Hematopoietic multipotent progenitor cell treated with erythropoietin and hydrocortisone succinate and interleukin-3 and kit ligand, for 17 days (in vitro differentiated cells): ENCODE measurements at places on chromosomes 1 and 21.

DNA sequence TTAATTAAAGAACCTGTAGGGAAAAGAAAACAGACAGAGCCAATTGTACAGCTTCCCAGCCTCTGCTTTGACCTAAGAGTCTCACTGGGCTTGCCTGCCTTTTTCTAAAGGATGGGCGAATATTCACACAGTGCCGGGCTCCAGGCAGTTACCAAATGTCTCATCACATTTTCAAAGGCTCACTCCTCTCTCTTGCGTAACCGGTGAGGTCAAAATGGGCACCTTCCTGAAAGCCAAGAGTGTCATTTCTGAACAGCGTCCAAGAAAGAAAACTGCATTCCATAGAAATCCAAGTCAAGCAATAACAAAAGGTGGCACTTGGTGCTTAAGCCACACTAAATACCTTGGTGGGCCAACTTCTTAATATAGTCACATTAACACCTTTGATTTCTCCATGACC is 710 bp upstream of the PALMD start:
- DNase-seq: no peak

DNA sequence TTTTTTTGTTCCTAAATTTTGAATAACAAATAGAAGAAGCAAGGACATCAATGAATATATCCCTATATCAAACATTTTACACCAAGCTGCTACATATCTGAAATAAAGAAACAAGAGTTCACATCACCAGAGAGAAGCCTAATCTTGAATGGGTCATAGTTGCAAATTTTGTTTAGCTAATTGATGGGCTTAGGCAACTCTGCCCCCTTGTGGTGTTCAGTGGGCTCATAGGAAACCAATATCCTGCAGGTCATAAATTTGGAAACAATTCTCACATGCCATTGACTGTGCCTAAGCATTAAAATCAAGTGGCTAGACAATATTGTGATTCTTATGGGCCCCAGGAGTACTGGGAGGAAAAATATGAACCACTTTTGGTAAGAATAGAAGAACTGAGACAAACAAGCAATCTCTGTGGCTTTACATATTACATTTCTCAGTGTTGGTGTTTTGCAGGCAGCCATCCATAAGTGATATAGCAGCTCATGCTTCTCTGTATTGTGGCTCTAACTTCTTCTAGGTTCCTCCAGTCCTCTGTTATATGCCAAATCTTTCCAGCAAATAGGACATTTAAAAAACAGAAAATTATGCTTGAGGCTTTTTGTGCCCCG is 1262.8 kb upstream of the PRMT6 start:
- DNase-seq: no peak

- no peak for DNase-seq
Measured at GRCh38 chr1:19262047-19262446, 10.4 kb downstream of the MRTO4 start.

DNA sequence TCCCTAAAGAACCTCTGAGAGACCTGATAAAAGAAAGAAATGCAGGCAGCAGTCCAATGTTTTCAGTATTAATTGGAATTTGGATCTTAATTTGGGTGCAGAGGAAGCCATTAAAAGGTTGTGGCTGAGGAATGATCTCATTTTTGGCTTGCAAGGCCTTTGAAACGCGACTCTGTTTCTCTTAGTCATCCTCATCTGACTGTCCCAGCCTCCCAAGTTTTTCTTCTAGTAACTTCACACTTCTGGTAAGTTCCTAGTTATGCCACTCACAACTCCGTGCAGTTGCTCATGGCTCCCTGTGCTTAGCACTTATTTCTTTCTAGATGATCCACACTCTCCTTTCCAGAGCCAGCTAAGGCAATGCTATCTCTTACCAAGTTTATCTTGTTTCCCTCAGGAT is 147.4 kb upstream of the USP24 start:
- no peak for DNase-seq

DNA sequence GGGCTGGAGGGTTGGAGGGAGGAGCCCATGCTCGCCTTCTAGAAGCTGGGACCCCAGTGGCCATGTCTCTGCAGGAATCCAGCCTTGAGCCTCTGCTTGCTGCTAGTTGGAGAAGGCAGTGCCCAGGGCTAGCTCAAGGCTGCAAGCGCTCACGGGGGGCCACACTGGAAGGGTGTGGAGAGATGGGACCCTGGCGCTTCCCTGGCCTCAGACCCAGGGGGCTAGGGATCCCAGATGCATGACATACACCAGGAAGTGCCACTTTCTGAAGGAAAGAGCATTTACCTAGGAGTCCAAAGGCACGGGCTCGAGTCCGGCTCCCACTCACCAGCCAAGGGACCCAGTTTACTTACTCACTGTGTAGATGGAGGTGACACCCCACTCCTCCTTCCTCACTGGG is 32.6 kb downstream of the NENF start:
- no peak for DNase-seq

DNA sequence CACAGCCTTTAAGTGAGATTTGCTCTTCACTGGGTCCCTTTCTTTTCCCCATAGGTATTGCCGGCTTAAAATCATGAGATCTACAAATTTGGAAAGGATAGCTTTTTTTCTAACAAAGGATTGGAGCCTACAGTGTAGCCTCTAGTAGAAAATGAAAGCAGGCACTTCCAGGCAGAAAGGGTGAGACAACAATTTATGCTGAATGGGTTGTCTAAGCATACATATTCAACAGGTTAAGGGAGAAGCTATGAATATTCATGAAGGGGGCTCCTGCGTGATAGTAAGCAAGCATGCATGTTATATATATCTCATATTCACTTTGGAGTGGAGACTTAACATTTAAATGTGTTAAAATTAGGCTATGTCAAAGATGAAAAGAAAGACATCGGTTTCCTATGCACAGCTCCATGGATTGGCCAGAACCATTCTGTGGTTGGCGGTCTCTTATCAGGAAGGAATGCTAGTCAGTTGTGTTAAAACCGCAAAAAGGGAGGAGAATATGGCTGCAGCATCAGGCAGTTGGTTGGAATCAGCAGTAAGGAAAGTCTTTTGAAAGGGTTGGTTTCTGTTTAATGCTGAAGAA is 66.0 kb downstream of the VCAM1 start:
- DNase-seq: no peak

GRCh38 chr1:28775121-28775942 is 36.6 kb upstream of the OPRD1 start:
- DNase-seq: peak; percentile 46

- DNase-seq: peak; percentile 16
Measured at GRCh38 chr1:193062698-193063463, 3.5 kb downstream of the RO60 start.

DNA sequence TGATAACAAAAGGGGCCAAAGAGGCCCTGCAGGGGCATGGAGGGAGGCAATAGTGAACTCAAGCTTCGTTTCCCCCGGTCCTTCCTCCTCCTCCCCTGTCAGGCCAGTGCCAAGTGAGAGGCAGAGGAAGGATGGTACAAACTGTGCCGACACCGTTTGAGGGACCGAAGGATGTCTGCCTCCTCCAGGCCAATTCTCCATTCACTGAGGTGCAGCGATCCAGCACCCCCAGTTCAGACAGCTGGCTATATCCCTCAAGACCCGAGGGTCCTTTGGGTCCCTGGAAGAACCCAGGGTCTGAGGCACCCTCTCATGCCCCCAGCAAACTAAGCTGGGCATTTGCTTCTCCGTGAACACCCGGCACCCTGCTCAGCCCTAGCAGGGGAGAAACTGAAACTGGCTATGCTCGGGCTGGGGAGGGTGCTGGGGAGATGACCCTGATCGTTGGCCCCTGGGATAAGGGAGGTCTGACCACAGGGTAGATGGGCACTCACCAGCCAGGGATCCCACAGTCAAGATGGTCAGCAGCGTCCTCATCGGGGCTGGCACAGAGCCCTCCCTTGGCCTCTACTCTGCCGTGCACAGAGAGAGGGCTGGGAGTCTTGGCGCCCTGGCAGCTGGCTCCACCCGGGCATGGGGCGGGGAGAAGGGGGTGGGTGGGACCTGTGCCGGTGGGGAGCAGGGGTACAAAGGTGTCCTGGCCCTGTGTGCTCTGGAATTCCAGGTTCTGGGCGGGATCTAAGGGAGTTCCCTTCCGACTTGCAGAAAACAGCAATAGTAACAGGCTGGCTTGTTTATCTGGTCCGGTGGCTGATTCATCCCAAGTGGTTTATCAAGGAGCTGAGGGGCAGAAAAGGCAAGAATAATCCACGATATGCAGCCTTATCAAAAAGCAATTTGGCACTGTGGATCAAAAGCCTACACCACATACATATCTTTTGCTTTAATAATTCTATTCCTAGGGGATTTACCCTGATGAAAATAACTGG is at the start of gene IL22RA1:
Gene IL22RA1, minus strand, starts transcription at position 595 of the 989 bp plus-strand sequence. Its CDS starts 58 bp downstream, at position 537.
- DNase-seq: no peak

DNA sequence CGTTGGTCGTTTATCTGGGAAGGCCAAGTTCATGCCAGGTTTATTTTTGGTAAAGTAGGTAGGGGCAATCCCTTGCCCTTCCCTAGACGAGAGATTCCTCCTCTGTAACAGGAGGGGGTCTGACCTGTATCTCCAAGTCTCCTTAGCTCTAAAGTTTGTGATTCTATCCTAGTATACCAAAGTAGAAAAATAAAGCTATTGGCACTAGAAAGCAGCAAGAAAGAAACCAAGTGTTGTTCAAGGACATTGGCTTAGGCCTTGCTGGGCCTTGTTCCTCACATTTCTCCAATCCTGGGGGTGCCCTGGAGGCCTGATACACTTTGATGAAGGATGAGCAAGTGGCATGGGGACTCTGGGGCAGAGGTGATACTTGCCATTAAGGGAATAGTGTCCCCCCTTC is 814 bp downstream of the MTARC2 start:
- no peak for DNase-seq

- no peak for DNase-seq
Measured at GRCh38 chr1:75423616-75424015, 187.3 kb downstream of the SLC44A5 start.

DNA sequence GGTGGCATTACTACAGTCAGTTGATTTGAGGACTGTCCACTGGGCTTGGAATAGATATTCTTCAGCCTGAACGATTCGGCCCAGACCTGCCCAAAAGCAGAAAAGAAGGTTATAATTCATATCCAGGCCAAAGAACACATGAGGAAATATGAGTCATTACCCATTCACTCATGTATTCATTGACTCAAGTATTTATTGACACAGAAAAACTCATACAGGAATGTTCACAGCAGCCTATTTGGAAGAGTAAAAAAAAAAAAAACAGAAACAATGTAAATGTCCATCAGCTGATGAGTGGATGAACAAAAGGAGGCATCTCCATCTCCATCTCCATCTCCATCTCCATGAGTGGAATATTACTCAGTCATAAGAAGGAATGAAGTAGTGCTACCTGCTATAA is 15.9 kb downstream of the ZMYND12 start:
- DNase-seq: no peak

- DNase-seq: no peak
Measured at GRCh38 chr1:115300087-115300876, 37.8 kb downstream of the NGF start.

GRCh38 chr1:217472915-217473314 is 158.0 kb downstream of the GPATCH2 start:
- DNase-seq: no peak

- no peak for DNase-seq
Measured at GRCh38 chr1:116466810-116467557, 93.9 kb downstream of the ATP1A1 start.

DNA sequence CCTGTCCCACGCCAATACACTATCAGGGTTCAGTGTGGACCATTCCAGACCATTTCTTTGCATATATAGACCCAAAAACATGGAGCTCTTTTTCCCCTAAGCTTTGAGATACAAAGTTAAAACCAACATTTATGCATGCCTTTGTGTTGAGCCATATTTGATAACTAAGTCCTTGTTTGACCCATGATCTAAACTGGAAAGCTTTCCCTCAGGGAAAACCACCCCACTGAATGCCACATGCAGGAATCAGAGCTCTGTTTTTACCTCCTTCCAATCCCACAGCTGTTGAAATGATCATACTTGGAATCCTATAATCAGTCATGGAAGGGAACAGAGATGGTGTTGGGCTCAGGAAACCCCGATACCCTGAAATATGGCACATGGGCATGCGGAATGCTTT is 14.8 kb upstream of the SLC45A1 start:
- DNase-seq: no peak

- no peak for DNase-seq
Measured at GRCh38 chr1:223022641-223023473, 120.2 kb downstream of the TLR5 start.

GRCh38 chr1:85184245-85184644 is 16.6 kb downstream of the SYDE2 start:
- DNase-seq: no peak

DNA sequence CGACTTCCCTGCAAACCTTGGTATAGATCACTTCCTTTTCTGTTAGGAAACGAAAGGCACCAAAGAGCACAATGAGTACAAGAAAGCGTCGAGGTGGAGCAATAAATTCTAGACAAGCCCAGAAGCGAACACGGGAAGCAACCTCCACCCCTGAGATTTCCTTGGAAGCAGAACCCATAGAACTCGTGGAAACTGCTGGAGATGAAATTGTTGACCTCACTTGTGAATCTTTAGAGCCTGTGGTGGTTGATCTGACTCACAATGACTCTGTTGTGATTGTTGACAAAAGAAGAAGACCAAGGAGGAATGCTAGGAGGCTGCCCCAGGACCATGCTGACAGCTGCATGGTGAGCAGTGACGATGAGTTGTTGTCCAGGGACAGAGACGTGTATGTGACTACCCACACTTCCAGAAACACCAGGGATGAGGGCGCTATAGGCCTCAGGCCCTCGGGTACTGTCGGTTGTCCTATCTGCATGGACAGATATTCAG is 18.5 kb downstream of the FAM89A start:
- no peak for DNase-seq

DNA sequence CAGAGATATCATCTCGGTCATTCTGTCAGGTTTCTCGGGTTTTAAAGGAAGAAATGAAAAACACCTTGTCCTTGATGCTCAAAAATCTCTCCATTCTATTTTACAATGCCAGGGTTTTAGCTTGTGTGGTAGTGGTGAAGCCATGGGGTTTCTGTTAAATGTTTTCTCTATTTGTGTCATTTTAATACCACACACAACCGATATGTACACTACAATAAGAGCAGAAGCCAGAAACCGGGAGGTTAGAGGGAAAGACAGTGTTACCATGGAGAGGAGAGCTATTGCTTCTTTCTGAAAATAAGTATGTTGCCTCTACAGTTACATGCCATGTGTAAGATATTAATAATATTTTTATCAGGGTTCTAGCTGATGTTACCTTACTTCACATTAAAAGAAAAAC is 2.8 kb downstream of the SLC35D1 start:
- no peak for DNase-seq

- no peak for DNase-seq
Measured at GRCh38 chr1:230753191-230753585, 6.0 kb downstream of the CAPN9 start.
